CD8-positive, alpha-beta T cell (primary cell): ENCODE measurements at places on chromosomes 11 and 22. TPM values are rescaled to one million over a fixed set of nuclear protein-coding genes. Genes with fewer than 3 reads are reported as not detected.

DNA sequence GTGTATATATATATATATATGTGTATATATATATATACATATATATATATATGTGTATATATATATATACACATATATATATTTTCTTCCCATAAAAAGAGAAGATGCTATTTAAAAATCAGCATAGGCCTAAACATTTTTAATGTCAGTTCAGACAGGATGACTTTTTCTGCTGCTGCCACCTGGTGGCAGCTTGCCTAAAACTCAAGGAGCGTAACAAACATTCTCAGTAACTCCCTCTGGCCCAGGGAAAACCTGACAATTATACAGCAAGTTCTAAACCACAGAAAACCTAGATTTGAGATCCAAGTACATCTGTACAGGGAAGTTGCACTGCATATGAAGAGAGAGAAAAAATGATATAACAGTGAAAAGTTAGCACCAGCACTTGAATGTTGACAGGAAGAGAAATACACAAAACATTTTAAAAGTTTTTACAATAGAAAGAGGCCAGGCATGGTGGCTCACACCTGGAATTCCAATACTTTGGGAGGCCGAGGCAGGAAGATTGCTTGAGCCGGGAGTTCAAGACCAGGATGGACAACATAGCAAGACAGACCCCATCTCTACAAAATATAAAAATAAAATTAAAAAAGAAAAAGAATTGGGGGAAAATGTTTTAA lies 16.6 kb downstream of the OR8A1 start:
- DNase-seq = peak; percentile 37

- no peak for DNase-seq
Observed at GRCh38 chr11:17898071-17898470, 114.8 kb downstream of the SERGEF start.

KRTAP5-2 gene
- not detected for total RNA-seq

INPP5J gene
- 0.14 TPM for total RNA-seq
